Breast epithelium (tissue), 4 donors: ENCODE measurements at places on chromosomes 13 and 19. TPM values are rescaled to one million over a fixed set of nuclear protein-coding genes. Genes with fewer than 3 reads are reported as not detected.

DNA sequence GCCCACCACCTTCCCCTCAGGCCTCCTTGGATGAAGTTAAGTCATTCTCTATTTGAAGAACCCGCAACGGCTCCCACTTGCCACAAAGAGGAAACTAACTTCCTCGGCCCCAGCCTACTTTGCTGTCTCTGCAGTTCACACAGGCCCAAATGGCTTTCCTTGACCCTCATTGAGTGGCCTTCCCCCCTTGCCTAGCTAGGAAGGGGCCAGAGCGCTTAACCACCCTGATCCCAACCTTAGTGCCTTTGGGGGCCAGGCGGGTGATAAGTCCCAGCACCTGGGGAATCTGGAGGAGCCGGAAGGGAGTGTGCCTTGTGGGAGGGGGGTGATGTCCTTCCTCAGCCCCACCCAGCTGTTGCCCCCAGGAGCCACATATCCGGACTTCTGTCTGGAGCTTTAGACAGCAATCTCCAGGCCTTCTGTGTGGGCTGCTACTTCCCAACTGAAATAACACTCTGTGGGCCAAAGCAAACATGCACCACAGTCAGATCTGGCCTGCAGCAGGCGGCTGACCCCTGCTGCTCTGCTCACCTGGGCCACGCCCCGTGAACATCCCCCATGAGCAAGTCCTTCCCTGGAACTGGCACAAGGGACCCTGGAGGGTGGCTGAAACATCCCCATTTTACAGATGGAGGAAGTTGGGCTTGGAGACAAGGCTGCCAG, 10.5 kb downstream of the NECTIN2 start:
- DNase-seq, result no peak
- H3K27me3 ChIP-seq, result no peaks in the 10 kb centered on the region
- H3K4me3 ChIP-seq, result no peak overlapping the region
- peaks cover 5% of the 10 kb centered on the region for H3K4me1 ChIP-seq

GRCh38 chr13:19153782-19154450, 27.7 kb downstream of the TUBA3C start:
- H3K36me3 ChIP-seq, result no peaks in the 10 kb centered on the region
- no peak overlapping the region for H3K27ac ChIP-seq
- no peaks in the 10 kb centered on the region for H3K4me1 ChIP-seq
- no peak for DNase-seq
- no peak overlapping the region for H3K4me3 ChIP-seq
- H3K27me3 ChIP-seq, result no peaks in the 10 kb centered on the region

The ARHGAP45 gene
- total RNA-seq, result 18.7 TPM

The ZNF554 gene
- 2.1 TPM for total RNA-seq

DNA sequence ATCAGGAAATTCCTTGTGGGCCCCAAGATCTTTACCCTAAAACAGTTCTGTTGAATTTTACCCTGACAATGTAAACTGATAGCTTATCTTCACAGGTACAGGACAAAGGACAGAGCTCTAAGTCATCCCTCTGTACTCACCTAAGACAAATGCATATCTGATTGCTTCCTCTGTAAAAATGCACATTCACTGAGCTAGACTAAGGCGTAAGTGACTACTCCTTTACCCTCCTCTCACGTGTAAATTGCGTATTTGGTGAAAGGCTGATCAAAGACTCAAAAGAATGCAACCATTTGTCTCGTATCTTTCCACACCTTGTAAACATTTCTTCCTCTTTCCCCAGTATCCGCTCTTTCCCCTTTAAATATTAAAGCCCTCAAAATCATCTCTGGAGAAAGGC, 80.6 kb upstream of the LRCH1 start:
- DNase-seq, result no peak
- H3K27me3 ChIP-seq, result no peaks in the 10 kb centered on the region
- no peak overlapping the region for H3K4me3 ChIP-seq
- no peaks in the 10 kb centered on the region for H3K4me1 ChIP-seq

The SPTBN4 gene
- 1.3 TPM for total RNA-seq

DNA sequence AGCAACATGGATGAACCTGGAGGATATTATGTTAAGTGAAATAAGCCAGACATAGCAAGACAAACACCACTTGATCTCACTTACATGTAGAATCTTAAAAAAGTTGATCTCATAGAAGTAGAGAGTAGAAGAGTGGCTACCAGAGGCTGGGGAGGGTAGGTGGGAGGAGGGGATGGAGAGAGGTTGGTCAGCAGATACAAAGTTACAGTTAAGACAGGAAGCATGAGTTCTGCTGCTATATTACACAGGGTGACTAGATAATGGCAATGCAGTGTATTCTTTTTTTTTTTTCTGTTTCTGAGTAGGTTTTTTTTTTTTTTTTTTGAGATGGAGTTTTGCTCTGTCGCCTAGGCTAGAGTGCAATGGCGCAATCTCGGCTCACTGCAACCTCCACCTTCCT, 15.2 kb upstream of the THSD1 start:
- H3K4me1 ChIP-seq, result no peaks in the 10 kb centered on the region
- H3K4me3 ChIP-seq, result no peak overlapping the region
- DNase-seq, result no peak
- H3K27me3 ChIP-seq, result no peaks in the 10 kb centered on the region
- peaks cover 3% of the 10 kb centered on the region for H3K36me3 ChIP-seq

DNA sequence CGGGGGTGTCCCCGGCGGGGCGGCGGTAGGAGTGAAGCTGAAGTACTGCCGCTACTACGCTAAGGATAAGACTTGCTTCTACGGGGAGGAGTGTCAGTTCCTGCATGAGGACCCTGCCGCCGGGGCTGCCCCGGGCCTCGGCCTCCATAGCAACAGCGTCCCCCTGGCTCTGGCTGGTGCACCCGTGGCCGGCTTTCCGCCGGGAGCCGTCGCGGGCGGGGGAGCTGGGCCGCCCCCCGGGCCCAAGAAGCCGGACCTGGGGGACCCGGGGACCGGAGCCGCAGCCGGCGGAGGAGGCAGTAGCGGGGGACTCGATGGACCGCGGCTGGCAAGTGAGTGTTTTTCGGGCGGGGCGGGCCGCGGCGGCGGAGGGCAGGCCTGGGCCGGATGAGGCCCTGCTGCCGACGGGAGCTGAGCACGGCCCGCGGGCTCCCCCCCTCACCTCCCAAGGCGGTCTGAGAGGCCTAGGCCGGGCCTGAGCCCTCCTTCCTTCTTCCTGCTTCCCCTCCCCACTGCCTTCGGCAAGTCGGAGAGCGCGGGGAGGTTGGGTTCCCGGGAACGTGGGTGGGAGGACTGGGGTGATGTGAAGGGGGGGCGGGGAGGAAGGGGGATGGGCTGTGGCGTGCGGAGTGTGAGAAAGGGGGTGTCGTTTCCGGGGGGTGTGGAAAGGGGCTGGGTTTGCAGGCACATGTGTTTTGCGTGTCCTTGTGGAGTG, 568 bp downstream of the PAN3 start:
- no peaks in the 10 kb centered on the region for H3K4me1 ChIP-seq
- no peaks in the 10 kb centered on the region for H3K27me3 ChIP-seq
- H3K4me3 ChIP-seq, result peak overlapping the region; percentile 99
- peak; percentile 77 for DNase-seq
- no peaks in the 10 kb centered on the region for H3K36me3 ChIP-seq

GRCh38 chr19:17606590-17607185, 51.2 kb downstream of the COLGALT1 start:
- H3K27ac ChIP-seq, result no peak overlapping the region
- H3K27me3 ChIP-seq, result peaks cover 7% of the 10 kb centered on the region
